Central memory CD8-positive, alpha-beta T cell (primary cell): ENCODE measurements at places on chromosomes 6 and 20.

- DNase-seq, result no peak
Observed at GRCh38 chr6:169994739-169995138, 243.3 kb downstream of the ERMARD start.

- no peak for DNase-seq
Observed at GRCh38 chr6:163538331-163538730, 123.8 kb downstream of the QKI start.

DNA sequence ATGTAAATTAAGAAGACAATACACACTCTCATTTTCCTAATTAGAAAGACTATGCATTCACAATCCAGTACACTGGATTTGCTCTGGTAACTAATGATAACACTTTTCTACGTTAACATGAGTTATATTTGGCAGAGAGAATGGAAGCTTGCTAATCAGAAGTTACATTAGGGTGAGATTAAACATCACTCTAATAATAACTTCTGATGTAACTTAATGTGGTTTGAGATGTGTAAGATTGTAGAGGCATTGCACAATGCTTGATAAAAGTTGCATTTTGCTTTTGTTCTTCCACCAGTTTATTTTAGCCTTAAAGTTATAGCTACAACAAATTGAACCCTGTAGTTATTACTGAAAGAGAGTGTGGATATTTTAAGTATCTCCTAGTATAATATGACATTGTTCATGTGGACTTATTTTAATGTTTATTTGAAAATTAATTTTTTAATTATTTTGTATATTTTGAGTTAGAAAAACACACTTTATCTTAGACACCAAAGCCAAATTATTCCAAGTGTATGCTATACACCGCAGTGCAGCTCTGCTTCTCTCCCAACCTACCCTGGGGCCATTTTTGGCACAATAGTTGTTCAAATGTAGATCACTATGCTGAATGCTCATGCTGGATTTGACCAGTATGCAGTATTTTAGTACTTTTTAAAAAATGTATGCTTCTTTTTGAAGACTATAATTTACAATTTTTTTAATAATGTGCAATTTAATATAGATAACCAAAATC is 143.2 kb downstream of the SLC16A10 start:
- DNase-seq, result no peak

DNA sequence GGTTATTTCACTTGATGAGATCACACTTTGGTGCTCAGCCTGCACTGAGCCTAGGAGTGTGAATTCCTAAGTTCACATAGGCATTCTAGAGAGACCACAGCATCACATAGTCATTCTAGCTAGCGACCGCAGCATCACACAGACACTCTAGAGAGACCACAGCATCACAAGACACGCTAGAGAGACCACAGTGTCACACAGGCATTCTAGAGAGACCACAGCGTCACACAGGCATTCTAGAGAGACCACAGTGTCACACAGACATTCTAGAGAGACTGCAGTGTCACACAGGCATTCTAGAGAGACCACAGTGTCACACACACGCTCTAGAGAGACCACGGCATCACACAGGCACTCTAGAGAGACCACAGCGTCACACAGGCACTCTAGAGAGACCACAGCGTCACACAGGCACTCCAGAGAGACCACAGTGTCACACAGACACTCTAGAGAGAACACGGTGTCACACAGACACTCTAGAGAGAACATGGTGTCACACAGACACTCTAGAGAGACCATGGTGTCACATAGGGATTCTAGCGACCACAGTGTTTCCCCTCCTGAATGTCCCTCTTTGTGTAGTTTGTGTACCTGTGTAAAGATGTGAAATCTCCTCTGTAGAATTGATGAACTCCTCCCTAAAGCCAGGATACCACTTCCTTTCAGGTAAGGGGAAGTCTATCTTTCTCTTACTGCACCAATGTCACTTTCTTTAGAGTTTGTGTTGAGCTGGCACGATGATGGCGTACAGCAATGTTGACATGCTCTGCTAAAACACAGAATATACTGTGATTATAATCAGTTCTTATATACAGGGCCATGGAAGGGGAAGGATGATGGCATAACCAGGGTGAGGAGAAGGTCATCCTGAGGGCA is 169.4 kb downstream of the ZDHHC14 start:
- no peak for DNase-seq

DNA sequence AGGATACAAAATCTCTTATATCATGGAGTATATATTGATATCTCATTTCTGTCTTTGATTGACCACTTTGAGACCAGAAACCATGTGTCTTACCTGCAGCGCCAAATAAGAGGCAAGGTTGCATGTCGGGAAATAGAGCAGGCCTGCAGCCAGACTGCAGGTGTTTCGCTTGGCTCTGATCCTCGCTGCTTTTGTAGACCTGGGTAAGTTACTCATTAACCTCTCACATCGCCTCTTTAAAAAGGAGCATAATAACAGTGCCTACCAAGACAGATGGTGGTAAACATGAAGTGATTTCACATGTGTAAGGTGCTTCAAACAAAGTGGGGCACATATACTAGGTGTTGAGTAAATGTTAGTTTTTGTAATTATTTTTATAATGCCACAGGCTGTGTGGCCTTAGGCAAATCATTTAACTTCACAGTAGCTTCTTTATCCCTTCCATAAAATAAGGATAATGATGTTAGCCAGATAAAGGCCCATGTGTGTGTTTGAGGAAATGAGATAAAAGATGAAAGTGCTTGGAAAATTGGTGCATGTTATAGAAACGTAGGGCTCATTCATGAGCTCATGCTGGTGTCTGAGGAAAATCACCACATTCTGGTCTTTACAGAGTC is 248.8 kb upstream of the MAP3K7 start:
- no peak for DNase-seq

- no peak for DNase-seq
Observed at GRCh38 chr20:19692685-19693119, 65.4 kb upstream of the RIN2 start.
